ENCODE measurements at places on chromosomes 4 and X.

DNA sequence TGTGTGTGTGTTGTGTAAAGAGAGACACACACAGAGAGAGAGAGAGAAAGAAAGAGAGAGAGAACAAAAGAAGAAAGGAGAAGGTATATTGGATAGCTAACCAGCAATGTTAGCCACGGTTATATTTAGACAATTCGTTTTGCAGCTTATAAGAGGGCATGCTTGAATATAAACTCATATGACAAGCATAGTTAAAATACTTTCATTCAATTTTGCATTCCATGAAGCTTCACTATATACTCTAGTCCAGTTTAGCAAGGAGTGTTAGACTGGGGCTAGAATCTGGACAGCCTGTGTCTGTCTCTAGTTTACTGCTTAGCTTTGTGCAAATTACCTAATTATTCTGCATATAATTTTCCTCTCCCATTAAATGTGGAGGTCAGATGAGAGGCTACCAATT lies 525.9 kb upstream of the ZFP42 start:
- no peak for DNase-seq

DNA sequence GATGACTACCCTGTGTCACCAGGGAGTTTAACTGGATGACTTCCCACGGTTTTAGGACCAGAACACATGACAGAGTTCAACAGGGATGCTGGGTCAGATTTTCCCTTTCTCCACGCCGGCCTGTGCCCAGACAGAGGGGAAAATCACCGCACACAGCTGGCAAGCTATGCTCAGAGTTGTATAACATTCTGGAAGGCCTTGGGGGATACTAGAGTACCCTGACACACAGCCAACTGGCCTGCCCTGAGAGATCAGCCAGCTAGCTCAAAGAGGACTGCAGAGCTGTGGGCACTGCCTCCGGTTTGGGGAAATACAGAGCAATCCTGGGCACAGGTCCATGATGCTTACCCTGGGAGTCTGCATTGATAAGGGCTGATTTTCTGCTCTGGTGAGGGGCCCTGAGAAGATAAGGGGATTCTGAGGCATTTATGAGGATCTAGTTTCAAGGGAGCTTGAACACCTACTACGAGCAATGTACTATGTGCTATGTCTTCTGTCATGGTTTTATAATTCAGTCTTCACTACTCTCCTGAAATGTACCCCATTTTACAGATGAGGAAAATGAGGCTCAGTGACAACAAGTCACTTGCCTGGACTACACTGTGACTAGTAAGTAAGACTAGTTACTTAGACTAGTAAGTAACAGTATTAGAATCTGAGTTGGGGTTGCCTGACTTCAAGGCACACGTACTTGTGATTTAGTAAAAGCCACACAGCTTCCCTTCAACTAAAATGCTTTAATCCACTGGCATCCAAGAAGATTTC lies 14.7 kb downstream of the C4orf54 start:
- DNase-seq, result no peak

- DNase-seq, result no peak
Measured at GRCh38 chr4:23911675-23912455, 22.0 kb upstream of the PPARGC1A start.

GRCh38 chrX:109485470-109486340 lies 3.8 kb upstream of the GUCY2F start:
- DNase-seq, result peak; percentile 61

DNA sequence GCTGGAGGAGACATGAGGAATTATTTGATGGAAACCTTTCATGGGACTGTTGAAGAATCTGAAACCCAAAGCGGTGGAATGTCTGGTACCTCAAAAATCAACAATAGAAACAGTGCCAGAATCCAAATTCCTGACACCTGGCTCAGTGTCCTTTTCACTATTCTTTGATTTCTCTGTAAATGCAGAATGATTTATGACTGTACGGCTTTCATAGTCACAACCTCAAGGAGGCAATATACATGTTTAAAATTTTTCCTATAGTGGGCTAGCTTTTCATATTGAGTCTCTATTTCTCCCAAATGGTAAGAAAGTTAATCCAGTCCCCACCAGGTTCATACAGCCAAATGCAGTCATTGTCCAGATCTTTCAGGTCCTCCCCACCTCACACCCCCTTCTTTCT lies 19.3 kb downstream of the DAPP1 start:
- DNase-seq, result no peak

DNA sequence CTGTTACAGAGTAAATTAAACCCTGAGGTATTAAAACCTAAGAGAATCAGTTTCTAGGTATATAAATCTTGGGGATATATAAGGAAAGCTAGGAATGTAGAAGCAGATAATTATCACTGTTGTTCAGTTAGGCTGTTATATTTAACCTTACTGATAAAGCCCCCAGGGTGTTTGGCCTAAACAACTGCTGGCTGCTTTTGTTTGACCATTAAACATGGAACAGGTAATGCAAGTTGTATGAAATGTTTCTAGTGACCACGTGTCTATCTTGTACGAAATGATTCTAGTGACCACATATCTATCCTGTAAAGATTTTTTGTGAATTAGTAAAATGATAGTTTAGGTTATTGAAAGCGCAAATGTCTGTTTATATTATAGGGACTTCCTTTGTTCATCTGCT lies 52.6 kb downstream of the SGMS2 start:
- no peak for DNase-seq

Measured in NCI-H2171 treated with DMSO at 0.1 percent for 48 hours (cell line).